Activated CD8-positive, alpha-beta T cell treated with anti-CD3 and anti-CD28 coated beads, Interleukin-2, amount 10 ng/mL, durations not matched to agents 7 days and 5 days (primary cell): ENCODE measurements at places on chromosomes 2 and 18. TPM values are rescaled to one million over a fixed set of nuclear protein-coding genes. Genes with fewer than 3 reads are reported as not detected.

COL6A3 gene
- 0.10 TPM for total RNA-seq

GRCh38 chr2:51662187-51662586, 630.3 kb upstream of the NRXN1 start:
- no peak for DNase-seq

DNA sequence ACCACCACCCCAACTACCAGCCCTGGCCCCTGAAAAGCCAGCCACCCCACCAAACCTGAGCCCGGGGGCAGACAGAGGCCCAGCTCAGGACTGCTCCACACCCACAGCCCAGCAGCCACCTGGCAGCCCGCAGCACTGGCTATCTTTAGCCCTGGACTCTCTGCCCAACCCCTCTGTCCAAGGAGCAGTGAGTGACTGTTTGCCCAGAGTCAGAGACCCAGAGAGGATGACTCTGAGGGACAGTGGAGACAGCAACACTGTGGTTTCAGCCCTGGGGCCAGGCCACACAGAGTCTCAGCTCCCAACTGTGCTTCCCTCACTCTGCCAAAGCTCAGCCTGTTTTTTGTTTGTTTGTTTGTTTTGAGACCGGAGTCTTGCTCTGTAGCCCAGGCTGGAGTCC, 32.6 kb downstream of the BIN1 start:
- no peak for DNase-seq

DNA sequence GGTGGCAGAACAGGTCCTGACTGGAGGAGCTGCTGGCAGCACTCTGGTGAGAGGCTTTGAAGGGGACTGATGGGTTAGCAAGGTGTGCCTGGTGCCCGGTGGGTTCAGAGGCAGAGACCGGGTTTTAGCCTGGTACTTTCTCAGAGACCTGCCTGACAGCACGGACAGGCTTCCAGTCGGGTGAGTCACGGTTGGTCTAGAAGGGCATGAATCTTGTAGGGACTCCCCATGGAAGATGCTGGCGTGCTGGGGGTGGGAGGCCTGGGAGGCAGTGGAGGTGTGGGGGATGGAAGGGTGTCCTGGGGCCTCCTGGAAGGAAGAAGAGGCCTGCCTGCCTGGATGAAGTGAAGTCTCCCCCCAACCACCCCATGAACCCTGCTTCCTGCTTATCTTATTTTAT, 52.6 kb downstream of the ACKR3 start:
- no peak for DNase-seq
